CD4-positive, alpha-beta T cell treated with Interleukin-12 subunit alpha and Interleukin-12 subunit beta, for 1 hour (primary cell): ENCODE measurements at places on chromosomes 2 and 18.

DNA sequence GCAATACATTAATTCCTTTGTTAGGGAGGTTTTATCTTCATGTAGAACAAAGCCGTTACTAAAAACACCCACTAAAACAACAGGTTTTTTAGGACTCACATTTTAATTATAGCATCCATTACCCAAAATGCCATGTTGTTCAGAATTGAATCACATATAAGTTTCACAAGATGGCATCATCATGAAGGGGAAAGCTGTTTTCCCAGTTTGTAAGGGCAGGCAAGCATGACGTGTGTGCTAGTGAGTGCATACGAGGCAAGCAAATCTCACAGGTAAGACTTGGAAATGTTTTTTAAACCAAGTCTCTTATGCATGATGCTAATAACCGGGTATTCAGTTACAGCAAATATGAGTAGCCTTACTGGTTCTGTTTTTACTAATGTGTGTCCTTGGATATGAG is 111.8 kb upstream of the NFATC1 start:
- no peak for DNase-seq

DNA sequence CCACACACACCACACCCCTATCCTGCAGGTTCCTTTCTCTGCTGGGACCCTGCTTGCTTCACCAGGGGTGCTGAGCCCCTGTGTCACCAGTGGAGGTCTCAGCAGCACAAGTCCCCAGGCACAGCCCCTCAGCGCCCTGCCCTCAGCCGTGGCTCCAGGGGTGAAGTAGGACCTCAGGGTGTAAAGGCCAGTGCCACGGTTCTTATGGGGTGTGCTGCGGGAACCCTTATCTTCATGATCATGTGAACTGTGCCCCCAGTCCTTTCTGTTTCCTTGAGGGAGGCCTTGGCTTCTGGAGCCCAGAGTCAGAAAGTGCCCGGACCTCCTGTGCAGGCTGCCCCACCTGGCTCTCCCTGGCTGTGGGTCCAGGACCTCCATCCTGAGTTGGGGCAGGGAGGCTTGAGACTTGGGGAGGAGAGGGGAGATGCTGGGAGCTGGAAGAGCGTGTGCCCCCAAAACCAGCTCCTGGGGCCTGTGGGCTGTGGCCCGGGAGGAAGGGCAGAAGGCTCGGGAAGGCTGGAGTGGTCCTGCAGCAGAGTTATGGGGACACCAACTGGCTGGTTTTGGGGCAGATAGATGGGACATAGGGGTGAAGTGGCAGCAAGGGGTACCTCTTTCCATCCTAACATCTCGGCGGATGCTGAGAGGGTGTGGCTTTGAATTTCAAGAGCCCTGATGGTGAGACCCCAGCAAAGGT is 20.2 kb upstream of the KLF11 start:
- DNase-seq = no peak

DNA sequence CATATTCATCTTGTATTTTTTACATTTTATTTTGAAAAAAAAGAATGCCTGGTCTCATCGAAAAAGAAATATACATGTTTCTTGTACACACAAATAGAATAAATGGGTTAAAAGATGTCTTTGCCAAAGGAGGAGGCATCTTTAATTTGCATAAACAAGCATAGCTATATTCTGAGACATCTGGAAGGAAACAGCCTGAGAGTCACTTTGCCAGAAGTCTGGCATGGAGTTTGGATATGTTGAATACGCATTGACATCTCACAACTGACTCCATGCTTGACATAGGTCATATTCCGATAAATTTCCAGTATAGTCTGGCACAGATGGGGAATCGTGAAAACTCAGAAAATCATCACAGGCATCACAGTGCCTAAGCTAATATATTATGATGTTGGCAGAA is 1317.5 kb upstream of the CELF4 start:
- no peak for DNase-seq

- no peak for DNase-seq
These were observed 39.3 kb downstream of the MAP3K2 start for GRCh38 chr2:127348426-127349000.

DNA sequence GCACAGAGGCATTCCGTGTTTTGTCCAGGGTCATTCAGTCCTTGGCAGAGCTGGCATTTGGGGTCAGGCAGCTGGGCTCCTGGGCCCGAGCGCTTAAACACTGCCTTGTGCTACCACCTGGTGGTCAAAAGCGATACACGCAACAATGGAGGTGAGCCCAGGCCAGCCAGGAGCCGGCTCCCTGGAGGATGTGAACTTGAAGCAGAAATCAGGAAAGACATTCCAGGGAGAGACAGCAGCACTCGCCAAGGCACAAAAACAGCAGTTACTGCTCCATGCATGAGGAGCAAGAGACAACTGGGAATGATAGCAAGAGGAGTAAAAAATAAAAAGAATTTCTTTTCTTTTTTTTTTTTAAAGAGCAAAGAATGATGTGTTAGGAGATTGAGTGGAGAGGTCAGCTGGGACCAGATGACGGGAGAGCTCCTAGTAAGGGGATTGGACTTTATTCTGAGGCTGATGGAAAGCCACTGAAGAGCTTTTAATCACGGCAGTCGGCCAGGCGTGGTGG is 20.7 kb downstream of the SCYGR8 start:
- peak; percentile 59 for DNase-seq

DNA sequence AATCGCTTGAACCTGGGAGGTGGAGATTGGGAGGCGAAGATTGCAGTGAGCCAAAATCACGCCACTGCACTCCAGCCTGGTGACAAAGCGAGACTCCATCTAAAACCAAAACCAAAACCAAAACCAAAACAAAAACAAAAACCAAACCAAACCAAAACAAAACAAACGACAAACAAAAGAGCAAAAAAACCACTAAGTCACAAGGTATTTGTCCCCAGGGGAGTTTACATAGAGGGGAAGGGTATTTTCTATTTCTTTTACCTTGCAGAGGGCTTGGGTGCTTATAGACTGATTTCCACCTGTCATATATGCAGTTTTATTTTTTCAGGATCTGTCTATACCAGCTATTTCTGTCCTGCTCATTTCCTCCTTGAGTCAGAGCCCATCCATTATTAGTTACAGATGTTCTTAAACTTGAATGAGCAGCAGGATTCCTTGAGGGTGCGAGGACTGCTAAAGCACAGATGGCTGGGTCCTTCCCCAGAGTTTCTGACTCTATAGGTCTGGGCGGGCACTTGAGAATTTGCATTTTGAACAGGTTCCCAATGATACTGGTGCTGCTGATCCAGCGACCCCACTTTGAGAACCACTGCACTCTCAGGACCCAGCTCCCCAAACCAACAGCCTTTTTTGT is 102.2 kb upstream of the UXS1 start:
- no peak for DNase-seq

GRCh38 chr18:50559752-50560680 is at the start of gene MAPK4:
Gene MAPK4 (plus strand): TSS chr18:50560087. CDS start chr18:50663959, 103,872 bp downstream.
- DNase-seq = no peak

GRCh38 chr2:214695789-214696188 is 113.7 kb downstream of the BARD1 start:
- DNase-seq = no peak

GRCh38 chr2:206692971-206693370 is 25.2 kb downstream of the DYTN start:
- DNase-seq = no peak

DNA sequence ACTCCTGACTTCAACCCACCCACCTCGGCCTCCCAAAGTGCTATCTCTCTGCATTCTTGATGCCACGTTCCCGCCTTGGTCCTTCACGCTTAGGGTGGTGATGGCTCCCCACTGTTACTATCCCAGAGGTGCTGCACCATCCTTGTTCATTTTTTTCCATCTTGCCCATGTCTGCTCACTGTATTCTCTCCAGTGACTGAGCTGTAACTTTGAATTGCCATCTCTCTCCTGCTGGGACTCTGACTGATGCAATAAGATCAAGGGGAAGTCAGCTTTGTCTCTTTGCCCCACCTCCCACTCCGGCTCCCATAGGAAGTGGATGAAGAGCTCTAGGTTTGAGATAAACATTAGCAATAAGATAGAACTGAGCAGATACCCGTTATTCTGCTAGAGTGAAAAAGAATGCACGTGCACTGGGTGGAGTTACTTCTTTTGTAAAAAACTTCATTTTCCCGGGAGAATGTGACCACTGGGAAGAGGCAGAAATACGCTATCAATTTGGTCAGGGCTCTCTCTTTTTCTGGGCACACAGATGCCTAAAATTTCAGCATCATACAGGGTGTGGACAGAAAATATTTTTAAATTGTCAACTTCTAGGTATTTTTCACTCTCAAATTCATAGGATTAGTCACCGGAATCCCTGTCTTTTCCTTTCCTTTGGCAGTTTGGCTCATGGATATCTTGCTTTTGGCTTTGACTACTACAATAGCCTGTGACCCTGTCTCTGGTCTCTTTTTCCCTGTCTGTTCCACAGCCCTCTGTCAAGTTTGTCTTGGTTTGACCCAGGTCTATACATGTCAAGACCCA is 105.4 kb downstream of the POLR1A start:
- no peak for DNase-seq

DNA sequence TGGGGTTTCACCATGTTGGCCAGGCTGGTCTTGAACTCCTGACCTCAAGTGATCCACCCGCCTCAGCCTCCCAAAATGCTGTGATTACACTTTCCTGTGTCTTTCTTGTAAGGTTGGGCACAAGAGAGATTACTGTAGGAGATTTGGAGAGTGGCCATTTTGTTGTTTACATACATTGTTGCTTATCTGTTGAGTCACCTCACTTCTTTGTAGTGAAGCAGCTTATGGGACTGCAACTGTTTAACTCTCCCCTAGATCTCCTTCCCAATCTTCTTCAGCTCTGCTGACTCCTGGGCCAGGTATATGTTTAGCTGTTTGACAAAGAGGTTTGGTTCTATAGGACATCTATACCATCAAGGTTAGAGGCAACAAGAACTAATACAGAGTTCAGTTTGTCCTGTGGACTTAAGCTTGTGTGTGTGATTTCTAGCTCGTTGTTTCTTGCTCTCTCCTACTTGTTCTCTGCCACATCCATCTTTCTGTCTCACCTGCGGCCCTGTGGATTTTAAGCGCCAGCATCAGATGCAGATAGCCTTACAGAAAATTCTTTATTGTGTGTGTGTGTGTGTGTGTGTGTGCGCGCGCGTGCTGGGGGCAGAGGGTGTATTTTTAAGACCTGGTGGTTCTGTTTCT is 95.4 kb downstream of the HAUS1 start:
- DNase-seq = no peak

DNA sequence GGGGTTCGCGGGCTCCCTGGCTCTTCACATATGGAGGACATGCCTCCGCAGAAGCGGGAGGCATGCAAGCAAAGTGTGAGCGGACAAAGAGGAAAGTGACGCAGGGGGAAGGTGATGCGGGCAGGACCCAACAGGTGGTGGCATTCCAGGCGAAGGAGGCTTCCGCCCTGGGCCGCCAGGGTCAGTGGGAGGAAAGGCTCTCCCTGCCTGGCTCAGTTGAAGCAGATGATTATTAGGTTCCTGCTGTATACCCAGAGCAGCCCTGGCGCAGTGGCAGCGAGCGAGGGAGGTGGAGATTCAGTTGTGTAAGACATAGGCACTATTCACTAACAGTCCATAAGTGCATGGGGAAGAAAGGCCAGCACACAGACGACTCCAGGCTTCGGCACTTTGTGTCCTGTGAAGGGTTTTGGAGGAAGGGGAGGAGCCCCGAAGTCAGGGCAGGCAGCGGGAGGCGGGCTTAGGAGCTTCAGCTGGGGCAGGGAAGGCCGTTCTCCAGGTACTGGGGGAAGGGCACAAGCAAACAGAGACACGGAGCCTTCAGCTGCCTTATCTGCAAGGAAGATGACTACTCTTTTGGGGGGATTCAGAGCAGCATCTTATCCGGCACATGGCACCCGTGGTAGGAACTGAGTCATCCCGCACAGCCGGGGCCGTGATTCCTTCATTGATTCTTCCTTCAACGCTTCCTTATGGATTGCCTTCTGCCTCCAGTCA is 89.8 kb downstream of the TGOLN2 start:
- no peak for DNase-seq

DNA sequence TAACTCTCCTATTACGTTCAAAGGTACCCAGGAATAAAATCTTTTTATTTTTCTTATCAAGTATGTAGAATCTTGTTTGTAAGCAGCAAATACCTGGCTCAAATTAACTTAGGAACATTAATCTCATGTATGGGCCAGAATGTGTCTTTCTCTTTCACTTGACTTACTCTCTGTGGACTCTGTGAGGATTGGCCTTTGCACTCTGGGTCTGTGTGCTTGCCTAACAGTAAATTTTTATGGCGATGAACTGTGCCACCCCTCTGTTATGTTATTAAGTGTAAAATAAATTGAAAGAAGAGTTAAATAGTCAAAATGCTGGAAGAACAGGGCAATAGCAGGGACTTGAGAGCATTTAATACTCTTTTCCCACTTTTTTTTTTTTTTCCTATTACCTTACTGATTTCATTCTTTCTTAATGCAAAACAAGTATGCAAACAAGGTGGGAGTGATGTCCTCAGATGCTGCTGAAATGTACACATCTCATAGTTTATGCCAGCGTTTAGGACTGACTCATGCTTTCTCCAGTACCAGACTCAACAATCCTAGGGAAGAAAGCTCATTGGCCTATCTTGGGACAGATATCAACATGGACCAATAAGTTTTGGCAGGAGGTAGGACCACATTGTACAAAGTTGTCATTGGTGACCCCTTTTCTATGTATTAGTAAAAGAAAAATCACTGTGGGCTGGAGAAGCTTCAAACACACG is 25.5 kb downstream of the LYPD6 start:
- DNase-seq = no peak

DNA sequence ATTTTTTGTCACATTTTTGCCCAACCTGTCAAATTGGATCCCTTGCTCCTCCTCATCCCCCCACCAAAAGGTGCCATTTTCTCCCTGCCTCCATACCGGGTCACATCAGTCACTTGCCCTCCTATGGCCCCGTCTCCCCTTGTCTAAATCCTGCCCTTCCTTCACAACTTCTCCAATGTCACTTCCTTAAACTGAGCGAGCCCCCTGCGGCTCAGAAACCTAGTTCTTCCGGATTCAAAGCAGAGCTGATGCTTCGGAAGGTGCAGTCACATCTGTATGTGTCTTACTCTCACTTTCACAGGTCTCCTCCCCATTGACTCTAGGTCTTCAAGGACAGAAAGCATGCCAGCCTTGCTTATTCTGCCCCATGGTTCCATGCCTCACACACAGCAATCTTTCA is 22.1 kb downstream of the TNP1 start:
- no peak for DNase-seq

GRCh38 chr2:64876137-64876647 is 113.0 kb upstream of the SLC1A4 start:
- DNase-seq = no peak

- DNase-seq = no peak
These were observed 265.5 kb downstream of the TGIF1 start for GRCh38 chr18:3715231-3716080.

- DNase-seq = peak; percentile 55
These were observed 12.6 kb downstream of the ITPRID2 start for GRCh38 chr2:181904022-181904632.

DNA sequence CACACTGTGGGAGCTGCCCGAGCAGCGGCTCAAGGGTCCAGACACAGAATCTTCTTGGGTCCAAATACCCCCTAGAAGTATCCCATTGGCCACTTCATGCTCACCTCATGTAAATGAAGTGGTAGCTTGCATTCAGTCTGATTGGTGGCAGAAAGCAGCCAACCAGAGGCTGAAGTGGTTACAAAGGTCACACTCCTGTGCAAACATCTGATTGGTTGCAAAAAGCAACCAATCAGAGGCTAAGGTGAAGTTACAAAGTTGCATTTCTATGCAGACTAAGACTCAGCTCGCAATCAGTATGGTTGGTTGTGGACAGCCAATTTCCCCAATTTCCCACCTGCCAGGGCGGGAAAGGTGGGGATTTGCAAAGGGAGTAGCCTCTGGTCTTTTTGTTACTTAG is 94.3 kb downstream of the DGKD start:
- no peak for DNase-seq

- DNase-seq = no peak
These were observed 363.7 kb upstream of the SPHKAP start for GRCh38 chr2:228545041-228545747.
